Hippocampal formation (tissue), 2 donors: ENCODE measurements at places on chromosomes 13 and 19.
A peak's percentile ranks its signal among the peaks of the same experiment; 100 is the strongest.

- DNase-seq, result no peak
Observed at GRCh38 chr19:30284885-30285284, 87.3 kb upstream of the ZNF536 start.

DNA sequence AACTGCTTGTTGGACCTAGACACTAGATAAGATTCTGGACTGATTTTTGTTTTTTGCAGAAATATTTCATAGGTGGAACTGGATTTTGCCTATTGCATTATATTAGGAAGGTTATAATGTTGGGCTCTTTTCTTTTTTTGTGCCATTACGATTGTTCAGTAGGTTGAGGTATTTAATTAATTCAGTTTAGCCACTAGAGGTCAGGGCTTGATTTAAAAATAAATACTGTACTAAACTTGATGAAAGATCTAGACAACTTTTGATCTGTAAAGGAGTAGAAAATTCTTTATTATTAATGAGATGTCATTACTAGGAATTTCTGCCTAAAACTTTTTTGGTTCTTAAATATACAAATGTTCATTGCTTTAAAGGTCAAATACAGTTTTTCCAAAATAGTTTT, 15.2 kb upstream of the SUPT20H start:
- DNase-seq, result peak; percentile 47

- no peak for DNase-seq
Observed at GRCh38 chr13:41028051-41028450, 8.9 kb upstream of the ELF1 start.

DNA sequence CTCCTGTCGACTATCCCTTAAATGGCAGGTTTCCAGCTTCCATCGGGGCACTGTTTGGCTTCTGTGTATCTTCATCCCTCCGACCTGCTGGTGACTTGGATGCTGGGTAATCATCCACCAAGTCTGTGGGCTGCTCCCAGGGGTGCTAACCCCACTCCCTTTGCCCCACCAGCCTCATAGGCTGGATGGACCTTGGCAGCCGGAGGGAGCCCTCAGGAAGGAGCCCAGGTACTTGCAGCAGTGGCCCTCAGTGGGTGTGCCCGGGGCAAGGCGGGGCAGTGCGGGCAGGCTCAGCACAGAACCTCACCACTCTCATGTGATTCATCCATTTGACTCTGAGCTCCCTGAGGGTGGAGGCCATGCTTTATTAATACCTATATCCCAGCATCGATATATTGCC, 27.4 kb upstream of the TUBGCP3 start:
- DNase-seq, result no peak

- no peak for DNase-seq
Observed at GRCh38 chr19:12899891-12900518, 9.0 kb downstream of the GCDH start.

DNA sequence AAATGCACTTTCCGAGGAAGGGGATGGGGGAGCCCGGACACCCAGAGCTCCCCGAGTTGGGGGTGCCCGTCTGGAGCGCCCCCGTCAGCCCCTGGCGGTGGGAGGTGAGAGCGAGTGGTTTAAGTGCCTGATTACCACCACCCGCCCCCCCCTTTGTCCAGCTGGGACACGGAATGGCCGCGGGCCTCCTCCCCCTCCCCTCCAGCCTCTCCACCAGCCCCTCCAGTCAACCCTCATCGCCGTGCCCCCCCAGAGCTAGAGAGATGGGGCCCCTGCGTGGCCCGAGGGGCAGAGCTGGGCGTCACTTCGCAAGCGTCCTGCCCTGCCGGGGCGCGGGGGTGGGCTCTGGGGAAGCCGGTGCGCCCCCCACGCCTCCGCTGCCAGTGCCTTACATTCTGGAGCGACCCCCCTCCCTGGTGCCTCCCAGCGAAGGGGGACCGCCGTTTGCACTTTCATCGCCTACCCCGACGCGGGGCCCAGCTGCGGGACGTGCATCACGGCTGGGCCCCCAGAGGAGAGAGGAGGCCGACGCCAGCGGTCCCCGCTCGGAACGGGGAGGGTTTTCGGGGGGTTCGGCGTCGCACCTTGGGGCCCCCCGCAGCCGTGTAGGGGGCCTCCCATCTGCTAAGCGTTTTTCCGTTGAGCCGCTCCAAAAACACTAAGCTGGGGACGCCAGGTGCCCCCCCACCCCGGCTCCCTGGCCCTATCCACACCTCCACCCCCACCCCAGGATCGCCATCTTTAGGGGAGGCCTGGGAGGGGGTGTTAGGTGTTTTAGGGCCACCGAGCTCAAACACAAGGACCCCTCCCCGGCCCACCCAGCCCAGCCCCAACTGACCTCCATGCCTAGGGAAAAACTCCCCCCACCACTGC, 16.4 kb downstream of the SMIM24 start:
- no peak for DNase-seq

DNA sequence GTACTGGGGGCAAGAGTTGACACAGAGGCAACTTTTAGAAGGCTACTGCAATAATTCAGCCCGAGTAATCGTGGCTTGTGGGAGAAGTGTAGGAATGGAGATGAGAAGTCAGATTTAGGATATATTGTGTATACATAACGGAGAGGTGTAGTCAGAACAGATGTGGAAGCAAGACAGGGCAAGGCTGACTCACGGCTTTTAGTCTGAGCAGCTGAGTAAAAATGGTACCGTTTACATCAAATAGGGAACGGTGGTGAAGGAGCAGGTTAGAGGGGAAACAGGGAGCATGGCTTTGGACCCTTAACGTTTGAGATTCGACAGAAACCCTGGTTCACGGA, 796 bp upstream of the LSM14A start:
- DNase-seq, result no peak

DNA sequence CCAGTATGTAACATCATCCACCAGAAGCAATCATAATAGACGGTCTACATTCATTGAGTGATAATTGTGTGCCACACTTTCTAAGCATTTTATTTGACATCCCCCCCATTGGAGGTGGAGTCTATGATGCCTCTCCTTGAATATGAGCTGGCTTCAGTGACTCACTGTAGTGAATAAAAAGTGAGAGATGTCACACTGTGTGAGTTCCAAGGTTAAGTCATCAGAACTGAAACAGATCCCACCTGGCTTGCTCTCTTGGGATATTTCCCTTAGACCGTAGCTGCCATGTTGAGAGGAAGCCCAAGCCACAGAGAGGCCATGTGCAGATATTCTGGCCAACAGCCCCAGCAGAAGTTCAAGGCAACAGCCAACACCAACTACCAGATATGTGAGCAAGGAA, 12.6 kb downstream of the RTBDN start:
- DNase-seq, result no peak

DNA sequence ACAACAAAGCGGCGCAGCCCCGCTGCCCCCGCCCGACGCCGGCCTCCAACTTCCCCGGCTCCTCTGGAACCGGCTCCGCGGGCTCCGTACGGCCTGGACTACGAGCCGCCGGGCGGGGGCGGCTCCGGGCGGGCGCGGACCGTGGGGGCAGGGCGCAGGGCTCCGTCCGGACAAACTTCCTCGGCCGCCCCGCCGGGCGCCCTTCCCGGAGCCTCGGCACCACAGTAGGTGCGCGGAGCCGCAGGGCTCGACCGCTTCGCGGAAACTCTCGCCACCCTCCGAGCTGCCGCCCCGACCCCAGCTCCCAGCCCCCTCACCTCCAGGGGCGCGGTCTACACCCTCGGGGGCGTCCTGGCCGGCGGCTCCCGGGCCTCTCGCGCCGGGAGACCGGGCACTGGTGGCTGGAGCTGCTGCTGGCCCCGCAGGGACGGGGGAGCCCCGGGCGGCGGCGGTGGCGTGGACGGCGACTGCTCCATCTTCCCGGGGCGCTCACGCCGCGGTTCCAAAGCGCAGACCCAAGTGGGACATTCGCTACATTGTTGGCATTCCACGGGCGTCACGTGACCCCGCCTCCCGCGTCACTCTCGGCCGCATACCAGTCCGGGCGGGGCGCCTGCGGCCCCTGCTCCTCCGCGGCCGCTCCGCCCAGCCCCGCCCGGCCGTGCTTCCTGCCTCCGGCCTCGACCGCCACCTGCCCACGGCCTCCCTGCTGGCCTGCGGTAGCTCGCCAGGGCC, at the start of gene LATS2:
Gene LATS2 (minus strand): TSS at position 558 of the 735 bp plus-strand sequence. CDS start 15,560 bp downstream, outside the sequence.
- DNase-seq, result peak; percentile 83

DNA sequence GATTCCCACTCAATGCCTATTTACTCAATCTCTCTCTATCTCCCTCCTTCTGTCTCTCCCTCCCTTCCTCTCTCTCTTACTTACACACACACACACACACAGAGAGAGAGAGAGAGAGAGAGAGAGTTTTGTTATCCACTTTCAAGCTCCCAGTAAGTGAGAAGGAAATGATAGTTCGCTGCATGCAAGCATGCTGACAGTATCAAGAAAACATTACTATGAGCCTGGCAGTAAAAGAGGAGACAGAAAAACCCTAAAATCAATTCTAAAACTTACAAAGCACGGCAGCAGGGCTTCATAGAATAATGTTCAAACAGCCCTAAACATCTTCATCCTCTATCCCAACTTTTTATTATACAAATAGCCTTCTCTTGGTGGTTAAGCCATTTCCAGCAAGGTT, 171.9 kb downstream of the FOXO1 start:
- no peak for DNase-seq

DNA sequence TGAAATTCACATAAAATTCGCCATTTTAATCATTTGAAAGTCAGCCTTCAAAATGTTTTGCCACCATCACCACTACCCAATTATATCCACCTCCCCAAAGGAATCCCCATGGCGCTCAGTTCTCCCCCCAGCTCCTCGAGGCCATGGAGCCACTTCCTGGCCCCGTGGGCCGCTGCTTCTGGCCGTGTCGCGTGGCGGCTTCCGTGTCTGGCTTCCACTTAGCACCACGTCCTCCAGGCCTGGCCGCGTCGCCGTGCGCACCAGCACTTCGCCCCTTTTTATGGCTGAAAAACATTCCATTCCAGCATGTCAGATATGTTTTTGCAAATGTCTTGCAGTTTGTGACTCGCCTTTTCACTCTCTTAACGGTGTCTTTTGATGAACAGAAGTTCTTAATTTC, 46.7 kb upstream of the DCUN1D2 start:
- DNase-seq, result no peak

GRCh38 chr13:79075703-79076102, 330.4 kb downstream of the RBM26 start:
- DNase-seq, result no peak

DNA sequence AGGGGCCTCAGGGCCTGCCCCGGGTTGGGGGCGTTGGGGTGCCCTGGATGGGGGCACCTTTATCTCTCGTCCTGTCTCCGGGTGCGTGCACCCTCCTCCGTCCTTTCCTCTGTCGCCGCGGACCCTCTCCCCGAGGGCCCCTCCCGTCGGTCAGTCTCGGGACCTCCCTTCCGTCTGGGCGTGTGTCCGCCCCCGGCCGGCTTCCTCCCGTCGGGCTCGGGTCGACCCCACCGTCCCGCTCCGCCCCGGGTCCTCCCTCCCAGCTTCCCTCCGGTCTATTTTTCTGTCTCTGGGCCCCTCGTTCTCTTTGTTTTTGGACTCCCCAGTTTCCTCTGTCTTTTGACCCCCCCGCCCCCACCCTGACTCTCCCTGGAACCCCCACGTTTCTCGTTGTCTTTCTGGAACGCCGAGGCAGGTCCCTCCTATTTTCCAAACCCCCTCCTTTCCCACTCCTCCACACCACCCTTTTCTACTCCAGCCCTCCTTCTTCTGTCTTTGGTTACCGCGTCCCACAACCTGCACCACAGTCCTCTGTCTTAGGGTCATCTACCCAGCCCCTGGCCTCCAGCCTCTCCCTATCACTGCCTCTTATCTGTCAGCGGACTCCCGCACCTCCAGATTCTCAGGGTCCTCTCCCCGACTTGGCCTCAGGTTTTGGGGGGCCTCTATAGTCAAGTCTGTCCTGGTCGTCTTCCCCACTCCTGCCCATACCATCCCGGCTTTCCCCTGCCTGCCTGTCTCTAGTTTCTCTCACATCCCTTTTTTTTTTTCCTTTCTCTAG, 757 bp downstream of the EGLN2 start:
- no peak for DNase-seq

- DNase-seq, result no peak
Observed at GRCh38 chr13:46008631-46009030, 43.9 kb downstream of the ZC3H13 start.

DNA sequence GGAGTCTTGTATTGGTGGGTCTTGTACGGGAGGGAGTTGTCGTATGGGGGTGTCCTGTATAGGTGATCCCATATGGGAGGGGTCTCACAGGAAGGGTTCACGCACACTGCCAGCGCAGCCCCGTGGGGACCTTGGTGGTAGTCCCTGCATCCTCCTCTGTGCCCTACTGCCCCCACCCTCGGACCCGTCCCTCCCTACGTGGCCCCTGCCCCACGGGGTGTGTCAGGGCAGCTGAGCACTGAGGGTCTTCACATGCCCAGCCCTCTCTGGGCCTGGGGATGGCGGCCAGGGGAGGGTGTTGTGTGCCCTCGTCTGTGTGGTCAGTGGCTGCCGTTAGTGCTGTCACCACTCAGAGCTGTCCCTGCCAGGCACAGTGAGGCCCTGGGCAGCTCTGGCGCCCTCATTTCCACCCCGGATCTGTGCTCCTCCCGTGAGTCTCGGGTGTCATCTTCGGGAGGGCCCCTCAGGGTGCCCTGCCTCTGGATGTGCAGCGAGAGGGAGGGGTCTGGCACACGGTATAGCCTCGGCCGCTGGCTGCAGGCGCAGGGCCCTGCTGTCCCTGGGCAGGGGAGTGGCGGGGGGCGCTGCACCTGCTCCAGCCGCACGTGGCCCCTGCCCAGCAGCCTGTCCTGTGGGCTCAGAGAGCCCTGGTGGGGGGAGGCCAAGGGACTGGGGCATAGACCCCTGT, 16.0 kb upstream of the GNA15 start:
- DNase-seq, result no peak

DNA sequence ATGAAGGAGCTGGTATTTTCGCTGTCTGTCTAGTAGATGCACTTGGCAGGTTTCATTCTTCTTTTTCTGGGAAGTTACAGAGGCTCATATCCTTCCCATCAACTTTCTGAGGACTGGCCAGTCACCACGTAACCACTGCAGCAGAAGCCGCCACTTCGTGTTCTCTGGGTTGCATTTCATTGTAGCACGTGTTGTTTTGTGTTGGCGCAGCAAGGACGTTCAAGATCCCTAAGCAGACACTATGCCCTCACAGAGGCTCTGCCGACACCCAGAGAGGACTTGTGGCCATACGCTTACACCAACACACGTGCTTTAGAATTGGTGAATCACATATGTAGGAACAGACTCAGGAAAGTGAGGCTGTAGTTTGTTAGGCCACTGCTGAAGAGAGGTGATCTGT, 42.2 kb upstream of the TEX29 start:
- DNase-seq, result no peak

DNA sequence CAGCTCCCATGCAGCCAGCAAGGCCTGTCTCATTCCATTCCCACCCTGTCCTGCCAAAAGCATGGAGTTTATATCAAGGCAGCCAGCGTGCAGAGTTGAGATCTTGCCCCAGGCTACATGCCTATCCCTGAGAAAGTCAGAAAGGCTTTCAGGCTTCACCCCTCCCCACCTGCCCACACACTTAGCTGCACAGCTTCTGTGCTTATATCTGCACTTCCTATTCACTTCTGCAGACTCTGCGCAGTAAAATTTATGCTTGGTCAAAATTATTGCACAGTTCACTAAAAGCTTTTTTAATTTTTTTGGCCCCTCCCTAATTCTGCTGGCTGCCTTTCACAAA, 12.5 kb upstream of the ZNF675 start:
- no peak for DNase-seq

GRCh38 chr13:22107549-22107948, 436.7 kb downstream of the FGF9 start:
- DNase-seq, result no peak

GRCh38 chr13:105599477-105600037, 935.9 kb downstream of the EFNB2 start:
- DNase-seq, result no peak

GRCh38 chr19:55519451-55520311, 17.3 kb downstream of the SBK2 start:
- no peak for DNase-seq

- DNase-seq, result no peak
Observed at GRCh38 chr13:46527237-46527636, 25.7 kb upstream of the LRCH1 start.

GRCh38 chr19:7528522-7529245, 6.3 kb downstream of the MCOLN1 start:
- no peak for DNase-seq
